Stimulated activated CD4-positive, alpha-beta T cell treated with anti-CD3 and anti-CD28 coated beads, Interleukin-1b, Interleukin-23, amount 100 ng/mL, for 4 hours (primary cell): ENCODE measurements at places on chromosomes 13 and 19.

DNA sequence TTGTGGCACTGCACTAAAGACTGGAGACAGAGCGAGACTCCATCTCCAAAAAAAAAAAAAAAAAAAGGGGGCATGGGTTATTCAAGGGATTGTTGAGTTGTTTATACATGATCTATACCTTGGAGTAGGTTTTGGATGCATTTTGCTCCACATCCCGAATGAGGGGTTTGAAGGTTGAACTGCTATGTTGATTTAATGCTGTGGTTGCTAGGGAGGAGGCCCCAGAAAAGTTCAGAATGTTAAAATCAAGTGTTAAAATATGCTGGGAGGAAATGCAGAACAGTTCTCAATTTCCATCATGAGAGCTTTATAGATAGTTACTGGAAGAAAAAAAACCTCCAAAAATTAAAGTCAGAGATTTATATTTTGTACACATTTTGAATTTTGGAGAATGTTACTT lies 116.5 kb downstream of the DNAJC15 start:
- no peak for DNase-seq

DNA sequence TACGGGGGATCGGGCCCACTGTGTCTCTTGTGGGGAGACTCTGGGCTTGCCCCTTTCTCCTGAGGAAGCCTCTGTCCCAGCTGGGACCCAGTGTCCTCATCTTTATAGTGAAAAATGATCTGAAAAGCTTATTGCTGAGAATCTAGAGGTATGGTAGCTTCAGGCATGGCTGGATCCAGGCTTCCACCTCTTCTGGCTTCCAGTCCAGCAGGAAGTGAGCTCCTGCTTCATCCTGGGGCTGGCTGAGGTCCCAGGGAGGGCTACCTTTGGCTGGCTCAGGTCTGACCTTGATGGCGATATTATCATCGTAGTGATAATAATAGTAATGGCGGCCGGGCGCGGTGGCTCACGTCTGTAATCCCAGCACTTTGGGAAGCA lies 3.0 kb downstream of the SLC5A5 start:
- DNase-seq = no peak

DNA sequence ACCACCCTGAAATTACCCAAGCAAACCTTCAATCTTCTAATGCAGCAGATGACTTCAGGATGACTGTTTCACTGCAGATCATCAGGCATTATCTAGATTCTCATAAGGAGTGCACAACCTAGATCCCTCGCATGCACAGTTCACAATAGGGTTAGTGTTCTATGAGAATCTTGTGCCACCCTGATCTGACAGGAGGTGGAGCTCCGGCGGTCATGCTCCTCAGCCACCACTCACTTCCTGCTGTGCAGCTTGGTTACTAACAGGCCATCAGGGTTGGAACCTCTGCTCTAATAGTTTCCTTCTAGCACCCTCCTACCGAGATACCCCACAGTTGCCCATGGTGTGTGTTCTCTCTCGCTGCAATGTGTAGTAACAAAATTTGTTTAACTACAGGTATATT lies 442.8 kb downstream of the FGF14 start:
- DNase-seq = no peak

GRCh38 chr13:32491028-32491427 lies 47.6 kb downstream of the N4BP2L2 start:
- no peak for DNase-seq

DNA sequence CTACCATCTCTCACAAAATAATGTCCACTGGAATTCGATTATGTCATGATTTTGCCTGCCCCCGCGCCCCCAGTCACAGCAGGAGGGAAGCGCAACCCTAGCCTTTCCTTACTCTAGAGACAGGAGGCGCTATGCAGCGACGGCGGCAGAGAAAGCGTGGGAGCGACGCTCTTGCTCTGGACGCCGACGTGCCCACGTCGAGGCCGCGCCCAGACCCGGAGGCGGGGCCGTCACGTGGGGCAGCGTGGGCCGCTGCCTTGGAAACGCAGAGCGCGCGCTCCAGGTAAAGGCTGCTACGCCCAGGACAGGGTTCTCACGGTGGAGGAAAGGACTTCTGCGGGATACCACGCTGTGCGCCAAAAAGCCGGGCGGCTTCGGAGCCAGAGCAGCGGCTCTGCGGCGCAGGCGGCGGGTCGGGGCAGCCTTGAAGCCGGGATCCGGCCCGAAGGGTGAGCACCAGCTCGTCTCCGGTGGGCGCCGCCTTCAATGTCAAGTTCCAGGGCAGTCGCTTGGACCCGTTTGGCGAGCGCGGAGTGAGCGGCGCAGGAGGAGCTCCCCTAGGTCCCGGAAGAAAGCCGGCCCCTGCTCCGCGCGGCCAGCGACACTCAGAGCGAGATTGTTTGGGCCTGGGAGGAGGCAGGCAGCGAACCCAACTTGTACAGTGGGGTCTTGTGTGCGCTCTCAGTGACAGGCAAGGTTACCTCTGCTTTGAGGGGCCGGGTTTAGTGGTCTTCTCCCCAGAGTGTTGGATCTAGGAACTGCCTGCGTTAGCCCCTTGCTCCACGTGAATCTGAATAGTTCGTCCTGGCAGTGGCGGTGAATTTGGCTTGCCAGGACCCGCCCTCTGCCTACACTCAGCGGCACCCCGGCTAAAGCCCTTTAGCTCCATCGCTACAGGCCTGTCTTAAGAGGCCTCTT lies 121.7 kb downstream of the MRPL57 start:
- DNase-seq = peak; percentile 74

DNA sequence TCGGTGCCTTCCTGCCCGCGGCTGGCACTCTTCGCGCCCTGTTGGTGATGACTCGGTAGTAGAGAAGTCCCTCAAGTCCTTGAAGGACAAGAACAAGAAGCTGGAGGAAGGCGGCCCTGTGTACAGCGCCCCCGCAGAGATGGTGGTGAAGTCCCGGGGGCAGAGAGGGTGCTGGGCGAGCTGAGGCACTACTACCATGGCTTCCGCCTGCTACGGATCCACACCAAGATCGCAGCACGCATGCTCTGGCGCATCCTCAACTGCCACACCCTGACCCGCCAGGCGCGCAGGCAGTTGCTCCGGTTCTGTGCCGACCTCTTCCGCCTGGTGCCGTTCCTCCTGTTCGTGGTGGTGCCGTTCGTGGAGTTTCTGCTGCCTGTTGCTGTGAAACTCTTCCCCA lies 11.1 kb downstream of the ZSCAN1 start:
- no peak for DNase-seq

GRCh38 chr19:31534786-31535657 lies 185.8 kb upstream of the TSHZ3 start:
- DNase-seq = no peak
